ENCODE measurements at places on chromosomes 12 and 14.

GRCh38 chr12:97305651-97306050 is 157.0 kb upstream of the RMST start:
- peaks cover 4% of the 10 kb centered on the region for H3K27me3 ChIP-seq
- DNase-seq, result no peak
- H3K36me3 ChIP-seq, result no peaks in the 10 kb centered on the region
- H3K4me1 ChIP-seq, result peaks cover 25% of the 10 kb centered on the region

GRCh38 chr14:59356312-59356711 is 108.9 kb downstream of the GPR135 start:
- H3K36me3 ChIP-seq, result peaks cover 48% of the 10 kb centered on the region
- H3K27me3 ChIP-seq, result peaks cover 4% of the 10 kb centered on the region
- DNase-seq, result no peak
- no peak overlapping the region for H3K27ac ChIP-seq
- no peak overlapping the region for H3K4me3 ChIP-seq

DNA sequence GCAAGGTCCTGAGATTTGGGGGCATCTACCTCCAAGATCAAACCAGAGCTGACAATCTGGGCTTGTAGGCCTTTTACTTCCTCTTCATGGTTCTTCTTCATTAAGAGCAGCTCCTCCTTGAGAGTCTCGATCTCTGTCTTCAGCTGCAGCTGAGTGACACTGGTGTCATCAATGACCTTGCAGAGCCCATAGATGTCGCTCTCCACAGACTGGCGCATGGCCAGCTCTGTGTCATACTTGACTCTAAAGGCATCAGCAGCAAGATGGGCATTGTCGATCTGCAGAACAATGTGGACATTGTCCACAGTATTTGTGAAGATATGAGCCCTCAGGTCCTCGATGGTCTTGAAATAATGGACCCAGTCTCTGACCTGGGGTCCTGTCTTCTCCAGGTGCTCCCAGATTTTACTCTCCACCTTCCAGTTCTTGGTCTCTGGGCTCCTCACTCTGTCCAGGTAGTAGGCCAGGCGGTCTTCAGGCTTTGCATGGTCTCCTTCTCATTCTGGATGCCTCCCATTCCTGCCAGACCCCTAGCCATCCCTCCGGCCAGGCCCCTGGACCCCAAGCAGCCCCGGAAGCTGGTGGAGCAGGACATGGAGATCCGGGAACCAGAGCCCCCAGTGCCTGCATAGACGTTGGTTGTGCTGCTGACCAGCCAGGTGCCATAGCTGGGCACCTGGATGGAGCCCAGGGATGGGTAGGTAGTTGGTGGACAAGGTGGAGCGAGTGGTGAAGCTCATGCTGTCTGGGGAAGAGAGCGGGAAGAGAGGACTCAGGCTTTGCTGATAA is 141.0 kb downstream of the MSRB3 start:
- H3K36me3 ChIP-seq, result peaks cover 28% of the 10 kb centered on the region
- no peak overlapping the region for H3K27ac ChIP-seq
- H3K4me1 ChIP-seq, result peaks cover 5% of the 10 kb centered on the region

- no peak for DNase-seq
- peaks cover 1% of the 10 kb centered on the region for H3K27me3 ChIP-seq
- H3K4me3 ChIP-seq, result no peak overlapping the region
- H3K27ac ChIP-seq, result peak overlapping the region; percentile 49
- no peaks in the 10 kb centered on the region for H3K36me3 ChIP-seq
- peaks cover 15% of the 10 kb centered on the region for H3K4me1 ChIP-seq
These were observed 63.2 kb upstream of the SLC24A4 start for GRCh38 chr14:92259613-92260357.

GRCh38 chr14:70602254-70602653 is 1.8 kb upstream of the MED6 start:
- H3K4me1 ChIP-seq, result peaks cover 14% of the 10 kb centered on the region
- H3K36me3 ChIP-seq, result no peaks in the 10 kb centered on the region
- no peak overlapping the region for H3K27ac ChIP-seq

- H3K36me3 ChIP-seq, result no peaks in the 10 kb centered on the region
- peaks cover 8% of the 10 kb centered on the region for H3K27me3 ChIP-seq
- no peak overlapping the region for H3K27ac ChIP-seq
- no peak overlapping the region for H3K4me3 ChIP-seq
- H3K4me1 ChIP-seq, result no peaks in the 10 kb centered on the region
These were observed 12.1 kb downstream of the SERPINA5 start for GRCh38 chr14:94593376-94593748.

DNA sequence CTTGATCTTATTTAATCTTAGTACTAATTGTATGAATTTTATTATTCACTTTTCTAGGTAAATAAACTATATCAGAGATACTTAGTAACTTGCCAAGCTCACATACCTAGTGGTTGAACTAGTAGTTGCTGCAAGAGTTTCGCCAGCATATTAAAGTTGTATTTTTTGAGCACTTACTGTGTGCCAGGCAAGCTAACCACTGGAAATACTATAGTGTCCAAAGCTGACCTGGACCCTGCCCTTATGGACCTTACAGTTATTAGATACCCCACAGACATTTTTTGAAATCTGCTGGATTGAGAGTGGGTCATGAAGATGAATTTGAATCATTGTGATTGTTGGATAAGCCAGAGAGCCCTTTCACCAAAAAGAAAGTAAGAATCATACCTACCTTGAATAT is 125.0 kb downstream of the RAD51B start:
- H3K4me1 ChIP-seq, result peaks cover 16% of the 10 kb centered on the region
- no peak overlapping the region for H3K27ac ChIP-seq
- peaks cover 6% of the 10 kb centered on the region for H3K36me3 ChIP-seq
- H3K4me3 ChIP-seq, result no peak overlapping the region
